Activated naive CD4-positive, alpha-beta T cell treated with anti-CD3 and anti-CD28 coated beads, Interleukin-2, amount 50 U/mL, for 72 hours (primary cell): ENCODE measurements at places on chromosomes 1 and 21. TPM values are rescaled to one million over a fixed set of nuclear protein-coding genes. Genes with fewer than 3 reads are reported as not detected.
A peak's percentile ranks its signal among the peaks of the same experiment; 100 is the strongest.

GRCh38 chr1:109799445-109799844, 35.7 kb upstream of the EPS8L3 start:
- DNase-seq = no peak

GRCh38 chr1:117416546-117417125, 49.4 kb downstream of the MAN1A2 start:
- no peak for DNase-seq

DNA sequence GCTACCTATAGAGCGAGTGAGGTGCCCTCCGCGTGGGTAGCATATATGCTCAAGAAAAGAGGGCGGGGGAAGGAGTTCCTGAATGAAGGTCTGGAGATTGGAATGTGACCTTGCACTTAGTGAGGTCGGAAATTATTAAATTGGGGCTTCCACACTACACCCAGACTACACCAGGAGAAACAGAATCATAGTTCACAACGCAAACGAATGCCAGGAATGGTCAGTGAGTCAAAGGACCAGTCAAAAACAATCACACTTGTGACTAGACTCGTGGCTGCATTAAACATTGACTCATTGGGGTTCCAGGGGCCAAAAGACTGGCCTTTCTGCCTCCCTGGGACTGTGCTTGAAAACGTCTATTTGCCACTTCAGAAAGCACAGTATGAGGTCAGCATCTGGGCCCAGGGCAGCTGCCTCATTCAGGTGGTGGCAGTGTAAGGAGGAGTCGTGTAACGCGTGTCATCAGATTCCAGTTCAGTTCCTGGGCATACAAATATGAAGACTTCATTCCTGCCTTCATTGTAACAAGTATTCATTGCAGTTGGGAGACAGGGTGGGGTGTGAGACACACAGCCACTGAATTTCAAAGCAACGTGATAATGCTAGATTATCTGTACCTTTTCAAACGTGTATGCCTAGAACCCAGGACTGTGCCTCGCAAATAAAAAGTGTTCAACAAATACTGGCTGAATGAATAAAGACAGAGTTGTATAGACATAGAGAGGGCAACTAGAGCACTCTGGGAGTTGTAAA, at the start of gene YOD1:
Gene YOD1 (minus strand): TSS at position 18 of the 753 bp plus-strand sequence. CDS start 178 bp downstream, outside the sequence.
- DNase-seq = peak; percentile 71

The AUNIP gene
- 8.6 TPM for total RNA-seq

The EPHA10 gene
- total RNA-seq = 3.0 TPM

- no peak for DNase-seq
Measured at GRCh38 chr1:64841330-64842065, 96.6 kb downstream of the RAVER2 start.

DNA sequence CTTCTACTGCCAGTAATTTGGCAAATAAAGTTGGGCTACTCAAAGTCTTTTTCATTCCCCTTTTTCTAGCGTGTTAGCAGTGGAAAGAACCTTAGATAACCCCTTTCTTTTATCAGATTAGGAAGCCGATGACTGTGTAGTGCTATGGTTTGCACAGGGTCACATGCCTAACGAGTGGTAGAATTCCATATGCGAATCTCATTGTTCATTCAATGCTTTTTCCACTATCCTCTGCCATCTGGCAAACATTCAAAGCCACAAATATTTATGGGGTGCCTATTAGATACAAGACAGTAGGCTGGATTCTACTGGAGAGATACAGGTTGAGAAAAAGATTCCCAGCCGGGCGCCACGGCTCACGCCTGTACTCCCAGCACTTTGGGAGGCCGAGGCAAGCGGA, 14.9 kb upstream of the IER5 start:
- DNase-seq = no peak

The ADAMTS4 gene
- 4.2 TPM for total RNA-seq

The EFNA1 gene
- total RNA-seq = 1.6 TPM

GRCh38 chr1:78586572-78586971, 33.7 kb upstream of the IFI44L start:
- no peak for DNase-seq

DNA sequence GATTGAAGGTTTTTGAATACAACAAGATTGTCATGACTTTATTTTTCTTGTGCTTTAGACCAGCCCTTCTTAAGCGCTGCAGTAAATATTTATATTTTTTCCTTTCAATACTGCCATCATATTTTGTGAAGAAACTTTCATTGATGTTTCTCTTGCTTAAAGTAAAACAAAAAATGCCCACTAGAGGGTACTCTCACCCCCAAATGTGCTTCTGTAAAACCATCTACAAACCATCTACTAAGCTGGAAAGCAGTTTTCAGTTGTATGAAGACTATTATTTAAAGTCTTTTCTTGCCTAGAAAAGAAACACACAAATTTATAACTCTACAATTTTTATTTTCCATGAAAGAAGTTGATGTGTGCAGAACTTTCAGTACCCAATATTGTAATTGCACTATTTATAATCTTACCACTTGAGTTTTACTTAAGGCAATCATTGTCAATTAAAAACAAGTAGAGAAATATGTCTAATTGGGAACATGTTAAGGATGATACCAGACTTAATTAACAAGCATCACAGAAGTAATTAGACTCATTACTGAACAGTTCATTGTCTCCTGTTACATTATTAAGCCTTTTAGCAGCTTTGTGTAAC, 10.7 kb downstream of the LEPR start:
- no peak for DNase-seq

- no peak for DNase-seq
Measured at GRCh38 chr1:116502671-116503314, 68.0 kb downstream of the CD58 start.

DNA sequence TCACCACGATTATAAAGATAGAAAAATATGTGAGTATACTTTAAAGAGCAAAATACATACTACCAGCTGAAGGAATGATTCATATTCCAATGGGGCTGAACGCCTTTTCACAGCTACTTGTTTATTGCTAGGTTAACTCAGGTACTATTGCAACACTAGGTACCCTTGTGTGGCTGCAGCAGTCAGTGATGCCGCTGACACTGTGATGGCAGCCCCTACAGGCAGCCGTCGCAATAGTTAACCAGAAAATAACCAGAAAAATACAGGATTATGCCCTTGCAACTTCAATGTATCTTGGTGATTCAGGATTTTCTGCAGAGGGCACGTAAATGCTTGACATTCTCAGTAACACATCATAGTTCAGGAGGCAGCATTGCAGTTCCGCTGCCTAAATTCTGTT, 1.6 kb upstream of the MARK1 start:
- DNase-seq = no peak

The CTSE gene
- not detected for total RNA-seq

DNA sequence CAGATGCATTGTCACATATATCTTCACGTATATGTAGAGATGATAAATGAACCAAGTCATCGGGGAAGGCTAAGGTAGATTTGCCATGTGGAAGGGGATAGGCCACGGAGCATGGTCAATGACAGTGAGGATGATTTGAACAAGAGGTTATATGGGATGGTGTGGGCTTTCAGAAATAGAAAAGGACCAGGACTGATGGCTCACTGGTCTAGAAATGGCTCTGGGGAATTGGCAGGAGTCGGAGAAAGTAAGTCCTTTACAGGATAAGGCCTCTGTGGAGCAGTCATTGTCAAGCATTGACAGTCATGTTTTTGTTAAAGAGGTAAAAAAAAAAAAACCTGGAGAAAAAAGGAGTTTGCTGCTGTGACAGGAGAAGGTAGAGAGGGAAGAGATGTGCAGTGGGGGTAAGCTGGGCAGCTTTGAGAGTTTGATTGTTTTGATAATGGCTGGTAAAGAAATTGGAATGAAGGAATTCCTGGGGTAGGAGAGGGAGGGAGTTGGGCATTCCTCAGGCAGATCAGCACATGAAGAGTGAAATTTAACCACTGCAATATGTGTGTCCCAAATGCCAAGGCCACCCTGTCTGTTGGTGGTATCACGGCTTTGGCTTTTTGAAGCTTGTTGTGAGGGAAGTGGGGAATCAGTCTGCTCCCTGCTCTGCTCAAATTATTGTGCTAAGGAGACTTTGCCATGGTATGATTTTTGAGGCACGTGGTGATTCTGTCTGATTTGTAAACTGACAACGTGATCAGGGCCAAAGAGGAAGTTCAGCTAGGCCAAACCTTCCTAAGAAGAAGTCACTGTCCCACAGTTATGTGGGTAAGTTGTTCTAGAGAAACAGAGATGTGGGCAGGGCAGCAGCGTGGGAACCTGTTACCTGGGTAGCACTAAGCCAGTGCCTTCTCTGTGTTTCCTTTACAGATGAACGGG, 26.0 kb downstream of the MACF1 start:
- no peak for DNase-seq
